ENCODE measurements at places on chromosomes 2 and 18. TPM values are rescaled to one million over a fixed set of nuclear protein-coding genes. Genes with fewer than 3 reads are reported as not detected.

EMILIN1 gene
- 0.48 TPM for total RNA-seq

DNAJC5G gene
- not detected for total RNA-seq

C2orf76 gene
- total RNA-seq, result 11.9 TPM

TXNDC2 gene
- total RNA-seq, result 0.10 TPM

AKAIN1 gene
- not detected for total RNA-seq

GPR148 gene
- total RNA-seq, result not detected

STPG4 gene
- total RNA-seq, result not detected

IL37 gene
- not detected for total RNA-seq

CFAP221 gene
- total RNA-seq, result 0.32 TPM

BCL2 gene
- 0.57 TPM for total RNA-seq

LIMS3 gene
- not detected for total RNA-seq

CAPN14 gene
- total RNA-seq, result 0.07 TPM

SNORC gene
- total RNA-seq, result 9.8 TPM

RUFY4 gene
- total RNA-seq, result not detected

GNAL gene
- 4.4 TPM for total RNA-seq

EHD3 gene
- total RNA-seq, result 9.1 TPM

PROM2 gene
- total RNA-seq, result 0.06 TPM
